ENCODE measurements at places on chromosomes 5 and 9. TPM values are rescaled to one million over a fixed set of nuclear protein-coding genes. Genes with fewer than 3 reads are reported as not detected.

The ZNF454 gene
- total RNA-seq = 3.4 TPM

The SLCO6A1 gene
- not detected for total RNA-seq

The WDR38 gene
- total RNA-seq = not detected

The SPINK14 gene
- not detected for total RNA-seq

The CCDC187 gene
- total RNA-seq = not detected

The FAM81B gene
- not detected for total RNA-seq

The SLCO4C1 gene
- 0.19 TPM for total RNA-seq

The PCDHA12 gene
- not detected for total RNA-seq

The CTXN3 gene
- not detected for total RNA-seq

The AMBP gene
- not detected for total RNA-seq
